Activated naive CD4-positive, alpha-beta T cell (primary cell): ENCODE measurements at places on chromosomes 6 and 20.

DNA sequence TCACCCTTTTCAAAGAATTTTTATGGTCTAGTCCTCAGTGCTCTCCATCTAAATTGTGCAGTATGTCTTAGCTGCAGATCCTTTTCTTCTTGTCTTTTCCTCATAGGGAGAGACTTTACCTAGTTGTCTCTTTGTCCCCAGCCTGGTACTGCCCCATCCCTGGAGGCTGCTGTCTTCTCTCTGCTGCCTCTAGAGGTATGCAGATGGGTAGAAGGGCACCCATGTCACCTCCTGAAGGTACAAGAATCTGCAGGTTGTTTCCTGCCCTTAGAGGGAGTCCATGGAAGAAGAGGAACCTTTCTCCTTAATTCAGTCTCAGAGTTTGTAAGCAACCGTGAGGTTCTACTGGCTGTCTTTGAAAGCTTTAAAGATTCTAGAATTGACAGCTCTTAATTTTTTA is 39.1 kb downstream of the MCM8 start:
- no peak for DNase-seq

- no peak for DNase-seq
Measured at GRCh38 chr20:39897781-39898466, 791.1 kb downstream of the MAFB start.

GRCh38 chr6:109491207-109491938 is 8.4 kb upstream of the ZBTB24 start:
- no peak for DNase-seq

- no peak for DNase-seq
Measured at GRCh38 chr6:168217880-168218537, 101.6 kb downstream of the DACT2 start.

- DNase-seq: no peak
Measured at GRCh38 chr6:100281471-100281901, 183.2 kb downstream of the SIM1 start.

DNA sequence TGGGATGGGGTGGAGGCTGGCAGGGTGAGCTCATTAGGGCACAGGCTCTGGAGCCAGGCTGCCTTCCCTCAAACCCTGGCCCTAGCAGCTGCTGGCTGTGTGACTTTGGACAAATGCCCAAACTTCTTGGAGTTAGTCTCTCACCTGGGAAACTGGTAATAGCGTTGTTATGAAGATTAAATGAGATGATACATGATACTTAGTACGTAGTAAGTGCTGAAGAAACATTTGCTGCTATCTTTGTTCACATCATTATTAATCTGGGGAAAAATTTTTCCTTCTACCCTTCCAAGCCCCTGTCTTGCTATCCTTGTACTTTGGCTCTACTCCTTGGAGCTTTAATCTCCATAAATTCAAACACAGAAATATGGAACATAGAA is 22.3 kb upstream of the PPARD start:
- no peak for DNase-seq

- no peak for DNase-seq
Measured at GRCh38 chr6:3359101-3359752, 97.6 kb downstream of the SLC22A23 start.

GRCh38 chr20:1866834-1867233 is 28.4 kb upstream of the SIRPA start:
- no peak for DNase-seq

DNA sequence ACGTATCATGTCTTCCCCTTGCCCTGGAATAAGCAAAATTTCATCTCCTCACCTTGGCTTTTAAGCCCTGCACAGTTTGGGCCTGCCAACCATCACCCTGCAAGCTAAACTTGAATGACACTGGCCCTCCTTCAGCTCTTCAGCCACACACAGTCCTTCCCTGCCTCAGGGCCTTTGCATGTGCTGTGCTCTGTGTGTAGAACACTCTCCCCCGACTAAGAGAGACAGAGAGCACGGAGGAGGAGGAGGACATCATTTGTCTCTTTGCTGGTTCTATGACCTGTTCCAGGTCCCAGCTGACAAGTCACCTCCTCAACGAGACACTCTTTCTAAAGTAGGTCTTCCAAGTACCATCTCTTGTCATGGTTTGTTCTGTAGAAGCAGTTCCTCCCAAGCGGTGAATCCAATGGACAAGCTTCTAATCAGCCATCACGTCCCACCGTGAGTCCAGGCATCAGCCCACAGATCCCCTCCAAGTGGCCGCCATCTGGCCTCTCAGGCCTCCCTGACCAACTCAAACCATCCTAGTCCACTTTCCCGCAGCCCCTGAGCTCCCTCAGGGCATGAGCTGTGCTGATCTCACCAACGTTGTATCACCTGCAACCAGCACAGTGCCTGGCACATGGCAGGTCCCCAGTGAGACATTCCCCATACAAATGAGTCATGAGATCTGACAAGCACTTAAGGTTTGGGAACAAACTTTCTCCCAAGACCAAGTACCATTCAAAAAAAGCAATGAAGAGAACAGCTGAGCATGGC is 30.5 kb downstream of the NFATC2 start:
- DNase-seq: no peak
